SJSA1 (cell line): ENCODE measurements at places on chromosomes 13 and 19. TPM values are rescaled to one million over a fixed set of nuclear protein-coding genes. Genes with fewer than 3 reads are reported as not detected.

Gene TJP3
- not detected in 2 replicates for total RNA-seq

Gene PCSK4
- total RNA-seq = 0.34 TPM in 1 of 2 replicates, not detected in the other

Gene PSG1
- 0.05 TPM in 1 of 2 replicates, not detected in the other for total RNA-seq

Gene MICU2
- 69.7 TPM in 2 replicates for total RNA-seq

Gene ANGPTL8
- total RNA-seq = 0.61 TPM in 1 of 2 replicates, not detected in the other

Gene MYBPC2
- not detected in 2 replicates for total RNA-seq

Gene UHRF1
- 65.8 and 85.8 TPM in 2 replicates for total RNA-seq

GRCh38 chr19:38079926-38080380 lies 144.1 kb downstream of the DPF1 start:
- H3K4me3 ChIP-seq = no peak overlapping the region
- no peaks in the 10 kb centered on the region for H3K27me3 ChIP-seq
- H3K27ac ChIP-seq = no peak overlapping the region
- H3K4me1 ChIP-seq = peaks cover 8% of the 10 kb centered on the region

DNA sequence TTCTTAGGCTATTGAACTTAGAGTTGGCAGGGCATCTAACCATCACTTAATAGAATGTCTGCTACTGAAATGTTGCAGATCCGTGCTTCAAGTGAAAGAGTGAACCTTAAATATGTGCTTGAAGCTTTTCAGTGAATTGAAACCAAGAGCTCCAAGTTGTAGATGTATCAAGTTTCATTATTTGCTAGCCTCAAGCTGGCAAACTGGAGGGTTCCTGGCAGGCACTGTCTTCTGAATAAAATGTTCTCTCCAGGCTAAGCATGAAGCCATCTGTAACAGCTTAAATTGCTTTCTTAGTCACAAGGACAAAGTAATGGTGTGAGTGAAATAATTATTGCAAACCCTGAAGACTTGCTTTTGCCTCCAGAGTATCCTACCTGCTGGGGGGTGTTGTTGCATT lies 415.0 kb upstream of the SPRY2 start:
- DNase-seq = no peak
- H3K4me1 ChIP-seq = peaks cover 7% of the 10 kb centered on the region; the same call in 1 of the 2 replicates
- no peak overlapping the region for H3K27ac ChIP-seq
- H3K27me3 ChIP-seq = no peaks in the 10 kb centered on the region
- H3K36me3 ChIP-seq = no peaks in the 10 kb centered on the region

- H3K4me3 ChIP-seq = no peak overlapping the region
- H3K27ac ChIP-seq = peak overlapping the region; percentile 87
- DNase-seq = peak; percentile 64
- peaks cover 34% of the 10 kb centered on the region for H3K4me1 ChIP-seq
- no peaks in the 10 kb centered on the region for H3K27me3 ChIP-seq
- H3K36me3 ChIP-seq = peaks cover 15% of the 10 kb centered on the region; the same call in 1 of the 2 replicates
Observed at GRCh38 chr13:75705395-75705794, 69.3 kb downstream of the LMO7 start.

DNA sequence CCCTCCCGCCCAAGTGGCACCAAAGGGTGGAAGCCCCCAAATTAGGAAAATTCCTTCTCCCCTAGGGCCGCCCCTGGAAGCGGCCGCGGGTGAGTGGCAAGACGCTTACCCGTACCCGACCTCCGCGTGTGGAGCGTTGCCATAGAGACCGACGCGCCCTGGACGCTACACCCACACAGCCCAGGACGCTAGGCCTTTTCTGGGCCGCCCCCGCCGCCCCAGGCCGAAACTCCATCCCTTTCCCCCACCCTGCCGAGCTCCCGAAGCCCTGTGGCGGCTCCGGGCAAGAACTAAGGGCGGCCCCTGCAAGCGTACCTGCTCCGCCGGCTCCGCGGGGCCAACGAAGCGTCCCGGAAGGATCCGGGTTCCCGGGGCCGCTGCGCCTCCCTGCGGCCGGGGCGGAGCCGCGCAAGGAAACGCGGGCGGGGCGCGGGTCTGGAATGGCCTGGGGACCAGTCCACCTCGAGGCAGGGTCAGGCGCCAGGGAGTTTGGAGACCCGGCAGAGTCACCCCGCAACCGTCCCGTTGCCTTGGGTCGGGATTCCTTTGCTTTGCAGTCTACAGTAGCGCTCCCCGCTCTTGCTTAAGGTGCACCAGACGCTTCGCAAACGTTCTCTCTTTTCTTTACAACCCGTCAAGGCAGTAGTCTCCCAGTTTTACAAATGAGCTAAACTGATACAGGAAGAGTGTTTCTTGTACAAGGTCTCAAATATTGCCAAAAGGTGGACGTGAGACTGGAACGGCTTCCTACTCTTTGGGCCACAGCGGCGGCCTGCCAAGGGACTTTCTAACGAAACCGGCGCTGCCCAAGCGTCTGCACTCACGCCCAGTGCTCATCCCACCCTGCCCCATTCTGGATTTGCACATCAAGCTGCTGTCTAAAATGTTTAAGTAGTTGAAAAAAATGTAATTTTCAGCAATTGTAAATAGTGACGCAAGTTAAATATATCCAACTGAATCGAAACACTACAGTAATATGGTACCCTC lies at the start of gene NEK5:
Gene NEK5, minus strand, starts transcription at position 360 of the 987 bp plus-strand sequence. CDS start 1,591 bp downstream, outside the sequence.
- H3K27me3 ChIP-seq = no peaks in the 10 kb centered on the region
- H3K4me3 ChIP-seq = peak within 1 kb of the TSS; percentile 49
- DNase-seq = peak; percentile 50
- H3K27ac ChIP-seq = no peak within 1 kb of the TSS
- H3K4me1 ChIP-seq = peaks cover 11% of the 10 kb centered on the region

DNA sequence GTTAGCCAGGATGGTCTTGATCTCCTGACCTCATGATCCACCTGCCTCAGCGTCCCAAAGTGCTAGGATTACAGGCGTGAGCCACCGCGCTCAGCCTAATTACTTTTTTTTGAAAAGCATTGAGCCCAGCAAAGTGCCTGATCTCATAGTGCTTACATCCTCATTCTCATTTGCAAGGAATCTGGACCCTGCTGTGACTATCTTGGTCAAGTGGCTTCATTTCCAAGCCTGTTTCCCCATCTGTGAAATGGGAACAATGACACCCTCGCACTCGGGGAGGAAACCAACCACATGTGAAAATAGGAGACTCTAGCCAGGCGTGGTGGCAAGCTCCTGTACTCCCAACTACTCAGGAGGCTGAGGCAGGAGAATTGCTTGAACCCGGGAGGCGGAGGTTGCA lies 1.6 kb upstream of the PLEKHA4 start:
- H3K27ac ChIP-seq = no peak overlapping the region
- no peaks in the 10 kb centered on the region for H3K27me3 ChIP-seq
- no peak for DNase-seq
- peaks cover 39% of the 10 kb centered on the region for H3K4me1 ChIP-seq
- H3K36me3 ChIP-seq = peaks cover 28% of the 10 kb centered on the region

- DNase-seq = no peak
- no peak overlapping the region for H3K4me3 ChIP-seq
- H3K27me3 ChIP-seq = no peaks in the 10 kb centered on the region
- H3K36me3 ChIP-seq = peaks cover 80% of the 10 kb centered on the region
Observed at GRCh38 chr13:114286808-114287207, 5.4 kb downstream of the UPF3A start.

- H3K36me3 ChIP-seq = peaks cover 74% of the 10 kb centered on the region
- DNase-seq = no peak
- H3K27ac ChIP-seq = no peak overlapping the region
Observed at GRCh38 chr19:44476559-44477408, 23.5 kb downstream of the ZNF180 start.

DNA sequence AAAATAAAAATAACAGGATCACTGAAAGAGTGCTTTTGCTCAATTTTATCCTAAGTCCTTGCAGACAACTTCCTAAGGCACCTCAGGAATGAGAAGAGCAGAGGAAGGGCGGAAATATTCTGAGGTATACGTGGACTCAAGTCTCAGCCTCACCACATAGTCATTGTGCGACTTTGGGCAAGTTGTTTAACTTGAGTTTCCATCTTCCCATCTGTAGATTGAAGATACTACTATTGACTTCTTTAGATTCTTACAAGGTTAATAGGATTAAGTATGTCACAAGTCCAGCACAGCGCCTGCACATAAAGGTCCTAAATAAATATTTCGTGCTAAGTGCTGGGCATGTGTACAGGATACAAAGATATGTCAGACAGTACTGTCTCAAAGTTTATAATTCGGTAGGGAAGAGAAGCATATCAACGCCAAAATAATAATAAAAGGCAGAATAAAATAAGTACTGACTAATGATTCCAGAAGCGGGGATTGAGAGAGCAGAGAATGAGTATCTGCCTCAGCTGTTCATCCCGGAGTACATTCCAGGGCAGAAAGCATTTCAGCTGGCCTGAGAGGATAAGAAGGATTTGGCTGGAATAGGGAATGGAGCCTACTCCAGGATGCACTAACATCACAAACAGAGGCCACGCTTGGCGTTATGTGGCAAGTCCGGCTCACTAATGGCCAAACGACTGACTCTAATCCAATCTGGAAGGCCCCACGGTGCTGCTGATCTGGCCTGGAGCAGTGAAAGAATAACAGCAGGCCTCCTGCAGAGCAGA lies 139.7 kb downstream of the FLT1 start:
- DNase-seq = no peak
- no peak overlapping the region for H3K4me3 ChIP-seq
- no peaks in the 10 kb centered on the region for H3K36me3 ChIP-seq
- H3K27ac ChIP-seq = no peak overlapping the region
- no peaks in the 10 kb centered on the region for H3K27me3 ChIP-seq

- no peak overlapping the region for H3K4me3 ChIP-seq
- H3K4me1 ChIP-seq = no peaks in the 10 kb centered on the region
- H3K27me3 ChIP-seq = no peaks in the 10 kb centered on the region
- DNase-seq = no peak
- no peak overlapping the region for H3K27ac ChIP-seq
Observed at GRCh38 chr13:71046360-71047079, 820.5 kb downstream of the DACH1 start.

DNA sequence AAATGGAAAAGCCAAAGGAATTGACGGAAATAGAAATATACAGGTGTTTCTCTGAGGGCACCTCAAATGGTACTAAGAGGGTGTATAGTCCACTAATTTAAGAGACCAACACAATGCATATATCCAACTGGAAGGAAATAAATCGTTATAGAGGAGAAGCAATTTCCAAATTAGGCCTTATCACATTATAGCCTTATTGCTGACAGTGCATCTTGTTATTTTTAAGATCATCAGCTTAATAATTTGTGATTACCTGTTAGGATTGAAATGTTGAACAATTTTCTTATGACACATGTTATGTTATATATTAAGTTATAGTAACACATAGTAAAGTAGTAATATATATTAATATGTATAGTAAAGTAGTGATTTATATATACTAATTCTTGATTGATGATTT lies 915.7 kb upstream of the PCDH9 start:
- no peaks in the 10 kb centered on the region for H3K27me3 ChIP-seq
- no peak for DNase-seq
- no peaks in the 10 kb centered on the region for H3K4me1 ChIP-seq
- no peaks in the 10 kb centered on the region for H3K36me3 ChIP-seq
- no peak overlapping the region for H3K4me3 ChIP-seq
